ENCODE measurements at places on chromosomes 1 and 21.

GRCh38 chr1:4059270-4059669 lies 159.2 kb upstream of the C1orf174 start:
- DNase-seq, result no peak

DNA sequence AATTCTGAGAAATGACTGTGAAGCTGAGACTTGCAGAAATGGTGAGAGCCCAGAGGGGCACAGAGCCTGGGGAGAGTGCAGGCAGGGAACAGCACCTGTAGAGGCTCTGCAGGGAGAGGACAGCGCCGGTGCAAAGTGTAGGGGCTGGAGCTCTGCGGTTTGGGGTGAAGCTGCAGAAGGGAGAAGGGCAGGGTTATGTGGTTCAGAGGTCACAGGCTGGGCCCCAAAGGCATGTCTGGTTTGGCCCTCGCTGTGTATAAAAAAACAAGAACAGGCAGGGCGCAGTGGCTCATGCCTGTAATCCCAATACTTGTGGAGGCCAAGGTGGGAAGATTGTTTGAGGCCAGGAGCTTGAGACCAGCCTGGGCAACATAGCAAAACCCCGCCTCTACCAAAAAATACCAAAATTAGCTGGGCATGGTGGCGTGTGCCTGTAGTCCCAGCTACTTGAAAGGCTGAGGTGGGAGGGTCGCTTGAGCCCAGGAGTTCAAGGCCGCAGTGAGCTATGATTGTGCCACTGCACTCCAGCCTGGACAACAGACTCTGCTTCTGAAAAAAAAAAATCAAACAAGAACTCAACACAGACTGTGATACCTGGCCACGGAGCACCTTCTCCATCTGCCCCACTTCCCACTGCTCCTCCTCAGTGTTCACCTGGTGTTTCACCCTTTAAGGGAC lies 29.1 kb downstream of the SERINC2 start:
- no peak for DNase-seq

GRCh38 chr1:198156111-198156744 lies 570 bp upstream of the NEK7 start:
- peak; percentile 60 for DNase-seq

DNA sequence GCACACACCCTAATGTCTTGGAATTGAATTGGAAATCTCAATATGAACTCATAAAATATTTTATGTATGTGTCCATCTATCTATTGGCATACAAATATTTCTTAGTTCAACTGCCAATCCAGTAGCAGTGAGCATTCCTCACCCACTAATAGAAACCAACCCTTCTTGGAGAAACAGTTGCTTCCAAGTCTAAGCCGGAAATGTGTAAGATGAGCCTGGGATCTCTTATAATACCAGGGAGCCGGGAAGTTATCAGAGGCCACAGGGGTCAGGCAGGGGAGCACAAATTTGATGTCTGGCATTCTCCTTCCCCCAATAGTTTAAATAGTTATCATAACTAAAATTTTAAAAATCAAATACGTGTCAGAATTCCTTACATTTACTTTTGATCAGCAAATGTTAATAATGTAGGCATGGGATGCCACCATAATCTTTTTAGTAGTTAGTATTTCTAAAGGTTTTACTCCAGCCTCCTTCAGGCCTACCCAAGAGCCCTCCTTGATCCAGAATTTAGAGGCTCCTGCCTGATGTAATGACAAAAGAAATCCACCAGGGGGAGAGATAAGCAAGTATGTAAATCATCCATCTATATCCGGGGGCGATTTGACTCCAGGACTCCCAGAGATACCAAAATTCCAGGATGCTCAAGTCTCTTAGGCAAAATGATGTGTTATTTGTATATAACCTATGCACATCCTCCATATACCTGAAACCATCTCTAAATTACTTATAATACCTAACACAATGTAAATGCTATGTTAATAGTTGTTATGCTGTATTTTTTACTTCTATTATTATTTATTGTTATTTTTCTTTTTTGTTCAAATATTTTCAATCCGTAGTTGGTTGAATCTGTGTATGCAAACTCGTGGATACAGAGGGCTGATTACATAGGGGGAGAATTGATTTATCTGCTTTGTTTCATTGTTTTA lies 218.7 kb upstream of the COA6 start:
- peak; percentile 71 for DNase-seq

DNA sequence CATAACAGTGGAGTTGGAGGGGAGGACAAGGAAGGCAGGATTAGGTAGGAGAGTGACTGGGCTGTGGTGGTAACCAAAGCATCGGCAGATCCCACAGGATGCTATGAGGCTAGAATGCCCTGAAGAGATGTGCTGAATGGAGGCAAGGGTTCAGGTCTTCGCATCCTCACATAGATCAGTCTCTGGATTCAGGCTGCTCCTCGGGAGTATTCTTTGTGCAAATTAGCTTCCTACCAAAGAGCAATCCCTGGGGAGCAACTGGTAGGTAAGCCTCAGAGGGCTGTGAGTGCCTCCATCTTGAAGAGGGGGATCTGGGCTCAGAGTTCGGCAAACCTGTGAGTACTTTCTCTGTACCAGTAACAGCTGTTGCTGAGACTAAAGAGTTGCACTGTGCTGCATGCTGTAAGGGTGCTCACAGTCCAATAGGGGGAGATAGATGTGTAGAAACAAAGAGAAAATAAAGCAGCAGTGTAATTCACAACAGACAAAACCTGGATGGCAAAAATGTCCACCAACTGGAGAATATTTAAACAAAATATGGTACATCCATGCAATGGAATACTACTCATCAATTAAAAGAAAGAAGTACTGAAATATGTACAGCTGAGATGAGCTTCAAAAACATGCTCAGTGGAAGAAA lies 322.4 kb upstream of the DEPDC1 start:
- peak; percentile 39 for DNase-seq

DNA sequence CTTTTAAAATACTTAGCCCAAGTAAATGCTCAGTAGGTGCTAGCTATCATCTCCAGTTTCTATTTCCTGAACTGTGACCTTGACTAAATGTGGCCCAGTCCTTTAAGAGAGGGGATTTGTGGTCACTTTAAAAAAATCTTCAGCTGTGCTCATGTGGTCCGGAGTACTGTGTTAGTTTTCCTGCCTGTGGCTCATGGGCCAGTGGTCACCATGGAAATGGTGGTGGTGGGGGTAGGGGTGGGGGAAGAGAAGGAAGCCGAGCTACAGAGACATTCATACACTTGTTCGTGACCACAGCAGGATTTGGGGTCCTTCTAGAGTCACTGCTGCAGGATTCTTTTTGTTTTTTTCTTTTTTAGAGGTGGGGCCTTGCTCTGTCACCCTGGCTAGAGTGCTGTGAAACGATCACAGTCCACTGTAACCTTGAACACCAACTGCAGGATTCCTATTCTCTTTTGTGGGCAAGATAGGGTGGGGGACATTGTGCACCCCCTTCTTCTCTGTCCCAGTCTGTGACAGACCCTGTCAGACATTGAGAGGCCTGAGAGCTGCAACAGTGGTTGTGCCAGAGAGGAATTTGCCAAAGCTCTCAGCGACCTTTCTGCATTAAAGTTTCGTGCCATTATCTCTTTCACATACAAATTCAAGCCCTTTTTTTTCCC lies 25.8 kb downstream of the KIF26B start:
- no peak for DNase-seq

GRCh38 chr1:34511802-34512201 lies 243.0 kb upstream of the GJB5 start:
- DNase-seq, result no peak

DNA sequence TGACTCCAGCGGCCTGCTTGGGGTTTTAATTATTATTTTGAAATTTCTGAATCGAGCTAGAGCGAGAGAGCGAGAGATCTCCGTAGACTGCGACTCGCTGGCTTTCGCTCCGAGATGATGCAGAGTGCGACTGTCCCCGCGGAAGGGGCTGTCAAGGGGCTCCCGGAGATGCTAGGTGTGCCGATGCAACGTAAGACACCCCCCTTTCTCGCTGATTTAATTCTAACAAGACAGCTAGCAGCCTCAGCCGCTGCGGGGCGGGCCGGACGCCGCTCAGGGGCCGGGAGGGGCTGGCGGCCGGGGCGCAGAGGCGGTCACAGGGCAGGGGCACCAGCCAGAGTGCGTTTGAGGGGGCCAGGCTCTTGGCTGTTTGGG lies 339 bp downstream of the LHX4 start:
- DNase-seq, result no peak

DNA sequence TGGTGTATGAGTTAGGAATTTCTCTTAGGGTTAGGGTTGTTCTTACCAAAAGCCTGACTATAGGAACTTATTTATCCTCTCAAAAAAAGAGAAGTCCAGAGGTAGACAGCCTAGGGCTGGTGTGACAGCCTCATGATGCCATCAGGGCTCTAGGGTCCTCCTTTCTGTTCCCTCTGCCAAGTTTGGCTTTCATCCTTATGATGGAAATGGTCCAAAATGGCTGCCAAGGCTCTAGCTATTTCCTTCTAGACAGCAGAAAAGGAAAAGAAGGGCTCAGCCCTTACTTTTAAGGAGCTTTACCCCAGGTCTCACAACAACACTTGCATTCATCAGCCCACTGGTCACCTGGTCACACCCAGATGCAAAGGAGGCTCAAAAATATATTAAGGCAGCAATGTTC lies 44.5 kb downstream of the IL12RB2 start:
- no peak for DNase-seq

DNA sequence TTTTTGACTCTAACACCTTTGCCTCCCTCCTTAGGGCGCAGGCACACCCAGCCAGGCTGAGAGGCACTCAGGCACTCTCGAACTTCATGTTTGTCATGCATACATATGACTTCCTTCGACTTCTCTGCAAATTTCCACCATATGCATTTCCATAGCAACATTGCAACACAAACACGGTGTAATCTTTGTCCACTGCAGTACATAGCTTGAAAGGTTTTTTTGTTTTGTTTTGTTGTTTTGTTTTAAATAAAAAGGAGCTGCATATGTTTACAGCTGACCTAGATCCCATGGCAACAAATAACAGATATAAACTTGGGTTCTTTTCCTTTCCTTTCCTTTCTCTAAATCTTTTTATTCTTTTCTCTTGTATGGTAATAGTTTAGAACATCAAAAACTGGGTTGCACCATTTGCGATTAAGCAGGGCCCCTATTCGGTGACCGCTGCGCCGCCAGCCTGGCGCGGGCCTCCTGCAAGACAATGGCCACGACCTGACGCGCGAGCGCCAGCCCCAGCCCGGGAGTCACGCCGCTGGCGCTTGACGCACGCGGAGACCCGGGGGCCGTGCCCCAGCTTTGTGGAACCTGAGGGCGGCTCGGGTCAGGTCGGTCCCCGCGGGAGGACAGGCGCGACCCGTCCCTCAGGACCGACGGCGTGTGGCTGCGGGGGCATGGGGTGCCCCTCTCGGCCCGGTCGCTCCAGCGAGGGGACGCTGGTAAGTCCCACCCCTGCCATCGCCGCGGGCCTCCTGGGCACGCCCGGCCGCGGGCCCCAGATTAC lies 35.2 kb downstream of the CCN1 start:
- DNase-seq, result no peak

GRCh38 chr1:59328353-59328752 lies 31.5 kb downstream of the FGGY start:
- DNase-seq, result no peak

DNA sequence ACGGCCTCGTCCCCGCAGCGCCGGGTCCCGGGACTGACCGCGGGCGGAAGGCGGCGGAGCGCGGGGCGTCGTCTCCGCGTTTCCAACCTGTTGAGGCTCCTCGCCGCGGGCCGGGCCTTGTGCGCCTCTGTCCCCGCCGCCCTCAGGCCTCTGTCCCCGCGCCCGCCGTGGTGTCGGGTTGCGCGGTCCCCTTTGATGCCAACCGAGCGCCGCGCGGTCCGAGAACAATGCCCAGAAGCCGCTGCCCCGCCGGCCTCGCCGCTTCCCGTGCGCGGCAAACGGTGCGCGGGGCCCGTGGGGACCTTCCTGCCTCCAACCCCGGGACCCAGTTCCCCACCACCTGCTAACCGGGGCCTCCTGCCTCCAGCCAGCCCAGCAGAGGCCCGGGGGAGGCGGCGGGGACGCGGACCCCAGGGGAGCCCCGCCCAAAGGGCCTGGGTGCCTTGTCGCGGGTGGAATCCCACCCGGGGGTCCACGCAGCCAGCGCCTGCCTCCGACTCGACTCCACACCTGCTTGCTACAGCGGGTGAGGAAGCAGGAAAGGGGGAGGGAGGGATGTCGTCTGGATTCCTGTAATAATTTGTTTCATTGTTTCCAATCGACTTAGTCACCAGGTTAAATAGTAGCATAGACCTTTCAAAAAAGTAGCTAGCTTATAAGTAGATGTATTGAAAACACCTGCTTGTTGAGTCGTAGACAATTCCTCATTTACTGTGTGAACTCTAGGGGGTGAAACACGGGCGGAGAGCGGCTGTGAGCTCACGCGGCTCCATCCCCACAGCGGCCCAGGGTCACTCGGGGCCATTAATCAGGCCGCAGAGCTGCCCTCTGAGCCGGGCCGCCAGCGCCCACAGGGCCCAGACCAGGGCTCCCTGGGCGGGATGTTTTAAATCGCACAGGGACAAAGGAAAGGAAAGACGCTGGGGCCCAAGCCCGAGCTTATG lies 1.1 kb downstream of the COL18A1 start:
- DNase-seq, result peak; percentile 65
